ENCODE measurements at places on chromosomes 13 and 19. TPM values are rescaled to one million over a fixed set of nuclear protein-coding genes. Genes with fewer than 3 reads are reported as not detected.

EPSTI1 gene
- total RNA-seq, result 2.5 TPM

UBA52 gene
- 859 TPM for total RNA-seq

ZNF837 gene
- total RNA-seq, result 4.3 TPM

DNA sequence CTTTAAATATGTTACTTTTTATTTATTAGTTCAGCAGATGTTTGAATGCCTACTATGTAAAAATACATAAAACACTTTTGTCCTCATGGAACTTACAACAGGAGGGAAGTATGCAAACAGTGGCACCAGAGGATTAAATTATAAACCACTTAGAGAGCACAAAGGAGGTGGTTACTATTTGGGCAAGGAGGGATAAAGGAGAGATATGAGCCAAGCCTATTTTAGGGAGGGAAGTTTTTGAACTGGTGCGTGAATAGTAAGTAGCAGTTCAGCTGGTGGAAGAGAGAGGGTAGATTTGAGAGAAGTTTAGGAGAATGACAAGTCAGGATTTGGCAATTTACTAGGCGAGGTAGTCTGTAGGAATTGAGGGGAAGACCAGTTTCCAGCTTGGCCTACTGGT, 8.6 kb downstream of the AKAP11 start:
- DNase-seq, result no peak

DNA sequence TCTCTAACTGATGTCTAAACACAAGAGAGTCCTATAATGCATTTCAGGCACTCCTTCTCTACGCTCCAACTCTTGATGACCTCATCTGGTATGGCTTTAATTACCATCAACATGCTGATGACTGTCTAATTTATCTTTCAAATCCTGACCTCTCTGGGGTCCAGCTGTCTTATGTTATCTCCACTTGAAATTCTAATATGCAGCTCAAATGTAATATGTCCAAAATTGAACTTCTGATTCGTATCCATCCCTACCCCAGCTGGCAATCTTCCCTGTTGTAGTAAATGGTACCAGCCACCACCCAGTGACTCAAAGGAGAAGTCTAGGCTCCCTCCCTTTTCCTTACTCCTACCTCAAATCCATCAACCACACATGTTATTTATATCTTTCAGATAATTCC, 288.0 kb upstream of the SLC10A2 start:
- DNase-seq, result no peak

DNA sequence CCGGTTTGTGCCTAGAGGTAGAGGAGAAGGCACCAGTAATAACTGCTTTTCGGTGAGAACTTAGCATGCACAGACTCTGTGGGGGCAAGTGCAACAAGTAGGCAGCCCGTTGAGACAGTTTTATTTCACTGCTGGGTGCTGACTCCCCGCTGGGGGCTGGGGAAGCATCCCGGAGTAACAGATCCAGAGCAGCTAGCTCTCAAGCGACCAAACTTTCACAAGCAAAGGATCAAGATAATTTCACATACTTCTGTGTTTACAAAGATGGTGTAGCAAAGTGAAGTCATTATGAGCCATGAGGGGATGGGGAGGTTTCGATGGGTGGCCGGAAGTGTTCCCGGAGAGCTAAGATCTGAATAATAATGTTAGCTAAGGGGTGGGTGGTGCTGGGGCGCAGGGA, 2.8 kb downstream of the NACC1 start:
- no peak for DNase-seq

DNA sequence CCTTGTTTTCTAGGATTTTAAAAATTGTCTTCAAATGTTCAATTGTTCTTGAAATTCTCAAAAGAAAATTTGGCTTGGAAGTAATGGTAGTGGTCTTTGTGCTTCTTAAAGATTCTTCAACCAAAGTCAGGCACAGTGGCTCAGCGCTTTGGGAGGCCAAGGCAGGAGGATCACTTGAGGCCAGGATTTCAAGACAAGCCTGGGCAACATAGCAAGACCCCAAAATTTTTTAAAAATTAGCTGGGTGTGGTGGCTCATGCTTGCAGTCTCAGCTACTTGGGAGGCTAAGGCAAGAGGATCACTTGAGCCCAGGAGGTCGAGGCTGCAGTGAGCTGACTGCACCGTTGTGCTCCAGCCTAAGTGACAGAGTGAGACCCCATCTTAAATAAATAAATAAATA, 153.5 kb upstream of the ZNF507 start:
- DNase-seq, result no peak

DNA sequence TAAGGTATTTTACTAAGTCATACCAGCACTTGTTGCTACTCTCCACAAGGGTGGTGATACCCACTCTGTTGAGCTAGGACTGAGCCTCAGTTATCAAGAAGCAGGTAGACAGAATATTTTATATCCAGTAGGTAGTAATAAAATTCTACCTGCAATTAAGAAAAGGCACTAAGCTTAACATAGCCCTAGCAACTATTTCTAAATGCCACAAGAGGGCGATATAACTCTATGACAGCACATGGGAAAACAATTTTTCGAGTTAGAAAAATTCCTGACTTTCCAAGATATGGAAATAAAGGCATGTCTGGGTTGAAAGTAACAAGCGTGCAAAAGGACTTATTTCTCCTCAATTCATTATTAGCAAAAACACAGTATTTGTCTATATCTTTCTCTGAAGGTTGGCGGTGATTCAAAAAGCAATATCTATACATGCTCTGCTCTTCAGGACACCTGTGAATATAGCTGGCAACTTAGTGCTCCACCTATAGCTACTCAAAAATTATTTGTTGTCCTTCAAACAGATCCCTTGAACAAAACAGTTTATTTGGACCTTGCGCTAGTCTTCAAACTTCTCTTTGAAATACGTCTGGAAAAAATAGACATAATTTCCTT, 14.7 kb downstream of the CCDC169 start:
- DNase-seq, result peak; percentile 10

DNA sequence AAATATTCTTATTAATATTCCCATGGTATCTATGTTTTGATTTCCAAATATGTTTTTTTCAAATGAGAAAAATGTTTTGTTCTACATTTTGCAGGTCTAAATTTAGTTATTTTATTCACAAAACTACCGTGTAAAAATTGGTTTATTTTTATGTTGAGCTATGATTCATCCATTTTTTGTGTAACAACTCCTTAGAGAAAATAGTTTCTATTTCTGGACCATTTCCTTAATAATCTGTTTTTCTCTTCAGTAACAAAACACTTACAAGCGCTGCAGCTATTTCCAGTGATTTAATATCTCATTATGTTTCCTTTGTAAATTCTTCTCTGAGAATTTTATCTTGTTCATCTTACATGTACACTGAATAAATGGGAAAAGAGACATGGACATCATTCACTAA, 550.7 kb upstream of the SLITRK5 start:
- DNase-seq, result no peak

DNA sequence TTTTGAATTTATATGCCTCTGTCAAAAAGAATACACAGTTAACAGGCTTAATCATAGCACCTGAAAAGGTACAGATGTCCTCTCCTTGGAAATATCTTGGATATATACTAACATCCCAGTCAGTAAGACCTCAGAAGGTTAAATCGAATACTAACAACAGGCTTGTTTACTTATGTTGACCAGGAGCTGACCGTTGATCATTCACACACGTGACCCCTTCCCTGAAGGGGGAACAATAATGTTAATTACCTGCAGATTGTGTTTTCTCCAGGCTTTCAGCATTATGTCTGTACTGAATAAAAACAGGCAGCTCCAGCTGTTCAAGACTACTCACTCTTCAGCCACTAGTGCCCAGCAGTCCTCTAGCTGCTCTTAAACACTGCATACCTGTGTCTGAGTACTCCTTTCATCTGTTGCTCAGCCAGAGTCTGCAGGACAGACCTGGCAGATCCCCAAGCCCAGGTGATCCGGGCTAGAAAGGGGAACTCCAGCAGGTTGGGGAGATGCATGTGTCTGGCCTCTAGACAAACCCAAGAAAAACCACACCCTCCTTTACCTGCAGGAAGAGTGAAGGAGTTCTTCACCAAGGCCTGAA, 163.9 kb downstream of the RNF17 start:
- no peak for DNase-seq

DNA sequence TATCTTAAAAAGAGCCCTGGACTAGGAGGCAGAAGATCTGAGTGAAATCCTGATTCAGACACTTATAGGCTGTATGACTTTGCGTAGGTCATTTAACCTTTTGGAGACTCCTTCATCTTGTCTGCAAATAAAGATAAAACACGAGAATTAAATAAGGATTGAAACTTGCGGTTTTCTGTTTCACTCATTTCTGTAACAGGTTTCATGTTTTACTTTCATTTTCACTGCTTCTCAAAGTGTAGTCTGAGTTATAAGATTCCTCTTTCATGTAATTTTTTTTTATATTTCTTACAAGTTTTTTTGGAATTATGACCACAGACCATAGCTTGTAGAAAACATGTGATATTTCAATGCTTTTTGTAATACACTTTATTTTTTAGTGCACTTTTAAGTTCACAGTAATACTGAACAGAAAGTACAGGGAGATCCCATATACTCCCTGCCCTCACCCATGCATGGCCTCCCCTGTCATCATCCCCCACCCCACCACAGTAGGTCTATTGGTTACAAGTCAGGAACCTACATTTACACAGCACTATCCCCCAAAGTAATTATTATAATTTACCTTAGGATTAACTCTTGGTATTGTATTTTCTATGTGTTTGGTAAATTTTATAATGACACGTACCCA, 174.6 kb downstream of the ITGBL1 start:
- no peak for DNase-seq

DNA sequence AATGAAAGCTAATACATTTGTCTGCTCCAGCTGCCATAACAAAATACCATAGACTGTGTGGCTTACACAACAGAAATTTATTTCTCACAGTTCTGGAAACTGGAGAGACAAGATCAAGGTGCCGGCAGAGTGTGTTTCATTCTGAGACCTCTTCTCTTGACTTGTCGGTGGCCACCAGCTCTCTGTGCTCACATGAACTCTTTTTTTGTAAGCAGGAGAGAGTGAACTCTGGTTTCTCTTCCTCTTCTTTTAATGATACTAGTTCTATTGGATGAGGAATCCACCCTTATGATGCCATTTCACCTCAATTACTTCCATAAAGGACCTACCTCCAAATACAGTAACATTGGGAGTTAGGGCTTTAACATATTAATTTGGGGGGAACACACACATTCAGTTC, 11.7 kb downstream of the KCTD12 start:
- DNase-seq, result no peak

GRCh38 chr13:20002787-20003186, 44.3 kb downstream of the ZMYM2 start:
- DNase-seq, result no peak

All from kidney epithelial cell (primary cell).